ENCODE measurements at places on chromosomes 4 and X.

- no peak for DNase-seq
Measured at GRCh38 chrX:70444326-70444945, at the start of gene DLG3. Gene DLG3, plus strand, starts transcription at chrX:70444835. Its CDS starts 367 bp downstream, at chrX:70445202.

GRCh38 chr4:86927843-86928395 lies 6.9 kb upstream of the AFF1 start:
- DNase-seq, result no peak

DNA sequence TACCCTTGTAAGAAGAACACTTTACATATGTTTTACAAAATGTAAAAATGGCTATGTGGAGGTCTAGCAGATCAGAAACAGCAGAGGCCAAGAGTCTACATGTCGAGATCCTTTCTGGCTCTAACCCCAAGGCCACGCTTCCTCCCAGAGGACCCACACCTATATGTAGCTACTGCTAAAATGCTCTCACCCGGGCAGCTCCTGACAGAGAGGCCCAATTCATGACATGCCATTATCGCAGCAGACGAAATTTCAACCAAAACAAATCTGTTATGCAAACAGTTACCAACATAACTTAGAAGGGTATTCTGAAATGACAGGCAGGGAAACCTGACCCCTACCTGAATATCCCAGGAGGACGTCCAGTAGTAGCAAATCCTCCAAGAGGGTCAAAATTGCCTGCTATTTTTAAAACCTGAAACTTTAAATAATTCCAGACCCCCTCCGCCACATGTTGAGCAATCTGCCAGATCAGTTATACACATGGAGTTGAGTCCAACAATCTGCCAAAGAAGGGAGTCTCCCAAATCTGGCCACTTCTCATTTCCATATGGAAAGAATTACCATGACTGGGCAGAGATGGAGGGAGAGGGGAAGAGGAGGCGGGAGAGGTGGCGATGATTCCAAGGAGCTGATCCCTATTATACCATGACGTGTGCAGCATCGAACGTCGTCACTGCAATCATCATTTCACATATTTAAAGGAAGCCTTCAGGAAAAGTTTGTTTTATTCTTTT lies 192.9 kb upstream of the TBL1X start:
- no peak for DNase-seq

GRCh38 chrX:153647461-153648357 lies 706 bp downstream of the DUSP9 start:
- DNase-seq, result no peak

DNA sequence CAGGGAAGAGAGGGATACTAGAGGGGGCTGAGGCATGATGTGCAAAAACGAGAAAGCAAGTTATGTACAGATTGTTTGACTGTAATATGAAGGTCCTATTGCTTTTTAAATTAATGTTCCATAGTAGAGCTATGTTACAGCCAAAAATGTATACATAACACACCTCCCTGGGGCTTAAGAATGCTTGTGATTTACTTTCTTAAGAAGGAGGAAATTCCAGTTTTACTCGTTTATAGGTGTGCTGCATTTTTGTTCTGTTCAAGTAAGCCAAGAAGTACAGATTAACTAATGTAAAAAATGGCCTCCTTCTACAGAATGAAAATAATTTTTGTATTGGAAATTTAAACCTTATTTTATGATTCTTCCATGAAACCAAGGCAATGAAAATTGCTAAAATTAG lies 614.4 kb upstream of the NR3C2 start:
- DNase-seq, result no peak

GRCh38 chr4:685679-686412 lies 3.1 kb downstream of the SLC49A3 start:
- no peak for DNase-seq

DNA sequence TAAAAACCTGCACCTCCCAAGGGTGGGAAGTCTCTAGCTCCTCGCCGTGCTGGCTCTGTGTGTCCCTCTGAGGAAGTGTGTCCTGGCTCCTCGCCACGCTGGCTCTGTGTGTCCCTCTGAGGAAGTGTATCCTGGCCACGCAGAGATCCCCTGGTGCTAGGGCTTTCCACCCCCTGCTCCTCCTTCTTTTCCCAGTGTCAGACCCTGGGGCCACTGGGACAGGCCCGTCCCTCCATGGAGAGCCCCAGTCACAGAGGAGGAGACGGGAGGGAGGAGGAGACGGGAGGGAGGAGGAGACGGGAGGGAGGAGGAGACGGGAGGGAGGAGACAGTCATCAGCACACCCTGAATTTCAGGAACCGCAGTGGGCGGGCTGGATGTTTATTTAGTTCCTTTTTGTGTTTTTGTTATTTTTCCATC lies 53.8 kb upstream of the HGFAC start:
- no peak for DNase-seq

GRCh38 chrX:48789366-48790220 lies 3.2 kb downstream of the GATA1 start:
- no peak for DNase-seq

Data from GM12891 (cell line).